ENCODE measurements at places on chromosomes 5 and 9.

GRCh38 chr5:8606231-8606630 is 737.3 kb downstream of the MTRR start:
- no peak for DNase-seq

GRCh38 chr9:101026824-101027223 is 1.7 kb upstream of the PLPPR1 start:
- peak; percentile 76 for DNase-seq

DNA sequence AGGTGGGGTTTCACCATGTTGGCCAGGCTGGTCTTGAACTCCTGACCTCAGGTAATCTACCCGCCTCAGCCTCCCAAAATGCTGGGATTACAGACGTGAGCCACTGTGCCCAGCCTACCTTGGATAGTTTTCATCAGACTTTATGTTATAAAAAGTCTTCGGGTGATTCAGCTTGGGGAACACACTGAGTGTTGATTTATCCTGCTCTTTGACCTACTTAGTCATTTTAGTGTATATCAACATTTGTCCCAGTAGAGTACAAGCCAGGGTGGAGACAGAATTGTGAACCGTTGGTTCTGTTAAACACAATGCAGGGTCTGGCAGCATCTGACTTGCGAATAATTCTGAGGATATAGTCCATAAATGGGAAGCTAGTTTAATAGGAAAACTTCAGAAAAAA is 39.7 kb downstream of the NFX1 start:
- DNase-seq: no peak

GRCh38 chr5:35098214-35098613 is 50.5 kb upstream of the AGXT2 start:
- DNase-seq: no peak

- no peak for DNase-seq
Observed at GRCh38 chr9:7912037-7912535, 112.5 kb upstream of the DMAC1 start.

DNA sequence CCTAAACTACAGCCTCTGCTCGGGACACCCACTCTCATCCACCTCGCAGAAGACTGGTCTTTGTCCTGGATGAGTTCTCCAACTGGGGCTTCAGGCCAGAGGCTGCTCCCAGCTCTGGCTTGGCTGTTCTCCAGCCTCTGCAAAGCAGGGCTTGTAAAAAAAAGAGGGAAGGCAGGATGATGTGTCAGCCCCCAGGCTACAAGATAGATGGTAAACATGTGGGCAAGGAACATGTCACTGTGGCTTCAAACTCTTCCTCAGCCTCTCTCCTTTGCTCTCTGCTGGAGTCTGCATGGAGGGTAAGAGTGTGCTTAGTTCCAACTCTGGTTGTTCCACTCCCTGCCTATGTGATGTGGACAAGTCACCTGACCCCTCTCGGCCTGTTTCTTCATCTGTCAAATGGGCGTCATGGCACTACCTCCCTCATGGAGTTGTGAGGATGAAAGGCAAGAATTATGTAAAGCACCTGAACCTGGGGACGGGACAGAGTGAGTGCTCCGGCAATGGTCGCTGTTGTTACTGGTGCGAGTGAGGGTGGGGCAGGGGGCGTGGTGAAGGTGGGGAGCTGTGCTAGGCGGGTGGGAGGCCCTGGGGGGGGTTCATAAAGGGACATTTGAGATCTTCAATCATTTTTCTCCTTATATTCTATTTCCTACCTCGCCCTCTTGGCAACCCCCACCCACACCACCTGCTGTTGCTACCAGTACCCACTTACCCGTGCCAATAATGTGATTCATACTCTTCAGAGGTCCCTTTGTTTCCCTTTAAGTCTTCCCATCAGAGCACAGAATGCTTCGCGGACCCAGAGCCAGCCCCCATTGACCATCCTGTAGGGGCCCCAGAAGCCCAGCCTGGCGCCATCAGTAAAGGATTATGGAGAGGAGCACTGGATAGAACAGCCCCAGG is 6.8 kb upstream of the ZNF79 start:
- peak; percentile 16 for DNase-seq

DNA sequence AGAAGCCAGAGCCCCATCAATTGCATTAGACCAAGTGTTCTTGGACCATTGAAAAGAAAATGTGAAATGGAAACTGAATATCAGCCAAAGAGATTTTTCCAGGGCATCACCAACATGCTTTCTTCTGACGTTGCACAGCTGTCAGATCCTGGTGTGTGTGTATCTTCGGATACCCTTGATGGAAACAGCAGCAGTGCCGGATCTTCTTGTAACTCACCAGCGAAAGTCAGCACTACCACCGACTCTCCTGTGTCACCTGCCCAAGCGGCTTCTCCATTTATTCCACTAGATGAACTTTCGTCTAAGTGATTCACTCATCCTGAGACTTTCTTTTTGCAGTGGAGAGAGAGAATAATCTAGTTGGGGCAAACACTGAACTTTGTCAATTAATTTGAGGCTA is 75.7 kb downstream of the PIP5K1B start:
- no peak for DNase-seq

DNA sequence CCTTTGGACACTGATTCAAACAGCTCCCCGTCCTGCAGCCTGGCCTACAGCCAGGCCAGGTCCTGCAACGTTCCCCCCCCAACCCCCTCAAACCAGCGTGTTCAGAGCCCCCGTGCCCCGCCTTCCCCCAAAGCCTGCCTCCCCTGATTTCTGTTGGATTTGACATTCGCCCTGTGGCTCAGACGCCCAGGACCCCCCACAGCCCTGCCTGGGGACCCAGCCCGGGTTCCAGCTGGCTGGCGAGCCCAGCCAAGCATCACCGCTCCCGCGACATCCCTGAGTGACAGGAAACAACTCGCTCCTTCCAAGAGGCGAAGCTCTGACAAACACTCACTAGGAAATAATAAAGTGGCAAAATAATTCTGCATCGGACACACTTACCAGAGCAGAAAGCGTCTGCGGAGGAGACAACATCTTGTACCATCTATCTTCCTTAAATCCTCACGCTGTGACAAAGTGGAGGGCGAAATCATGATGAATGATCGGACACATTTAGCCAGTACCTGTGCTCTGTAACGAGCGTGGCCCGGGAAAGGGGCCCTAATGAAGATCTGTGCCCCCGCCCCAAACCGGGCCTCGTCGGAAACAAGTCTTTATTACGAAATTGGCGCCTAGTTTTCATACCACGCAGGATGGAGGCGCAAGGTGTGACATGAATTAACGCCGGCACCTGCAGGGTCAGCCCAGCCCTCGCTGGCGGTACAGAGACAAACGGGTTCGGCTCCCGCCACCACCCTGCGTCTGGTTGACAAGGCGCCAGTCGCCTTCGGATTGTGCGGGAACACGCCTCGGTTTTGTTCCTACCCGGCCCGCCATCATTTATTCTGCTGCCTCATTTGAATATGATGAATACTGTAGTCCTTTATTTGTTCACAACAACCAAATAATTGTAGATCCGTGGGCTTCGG is 91.0 kb upstream of the MVB12B start:
- no peak for DNase-seq

DNA sequence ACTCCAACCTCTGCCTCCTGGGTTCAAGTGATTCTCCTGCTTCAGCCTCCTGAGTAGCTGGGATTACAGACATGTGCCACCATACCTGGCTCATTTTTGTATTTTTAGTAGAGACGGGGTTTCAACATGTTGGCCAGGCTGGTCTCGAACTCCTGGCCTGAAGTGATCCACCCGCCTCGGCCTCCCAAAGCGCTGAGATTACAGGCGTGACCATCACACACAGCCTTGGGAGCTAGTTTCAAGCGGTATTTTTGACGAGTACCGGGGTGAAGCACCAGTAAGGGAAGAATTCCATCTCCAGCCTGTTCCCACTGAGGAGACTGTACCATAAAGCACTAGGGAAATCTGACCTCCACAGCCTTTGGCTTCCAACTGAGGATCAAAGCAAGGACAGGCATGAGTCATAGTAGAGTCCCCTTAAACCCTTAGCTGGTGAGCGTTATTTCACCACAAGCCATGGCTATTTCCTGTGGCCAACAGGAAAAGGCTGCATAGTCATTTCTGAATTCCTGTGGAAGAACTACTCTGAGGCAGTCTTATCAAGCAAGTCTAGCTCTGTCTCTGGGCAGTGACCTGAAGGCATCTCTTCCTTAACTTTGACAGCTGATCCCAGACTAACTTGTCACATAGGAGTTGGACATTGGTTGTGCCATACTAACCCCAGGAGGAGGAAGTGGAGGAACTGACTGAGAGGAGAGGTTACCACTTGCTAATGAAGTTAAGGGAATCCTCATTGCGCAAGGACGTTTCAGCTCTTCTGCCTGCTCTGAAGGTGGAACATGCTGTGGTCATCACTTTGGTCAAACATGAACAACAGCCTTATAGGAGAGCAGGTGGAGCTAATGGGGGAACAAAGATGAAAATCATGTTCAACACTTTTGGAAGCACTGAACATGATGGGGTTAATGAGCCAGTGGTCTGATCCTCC is 85.8 kb upstream of the DMRT1 start:
- no peak for DNase-seq

- DNase-seq: no peak
Observed at GRCh38 chr5:151255621-151256286, 2.8 kb downstream of the GM2A start.

DNA sequence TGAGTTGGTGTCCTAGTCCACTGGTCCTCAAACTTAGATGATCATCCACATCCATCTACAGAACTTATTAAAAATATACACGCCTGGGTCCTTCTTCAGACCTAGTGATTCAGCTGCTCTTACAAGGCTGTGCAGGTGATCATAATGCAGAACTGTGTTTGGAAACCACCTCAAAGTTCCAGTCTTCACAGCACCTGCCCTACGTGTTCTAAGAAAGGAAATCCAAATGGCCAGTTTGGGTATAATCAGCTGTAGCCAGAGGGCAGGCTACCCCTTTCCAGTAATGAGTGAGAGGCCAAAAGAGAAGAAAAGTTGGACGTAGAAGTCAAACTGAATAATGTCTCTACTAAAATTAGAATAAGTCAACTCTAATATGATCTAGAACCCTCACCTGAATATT is 15.4 kb downstream of the REEP5 start:
- no peak for DNase-seq

DNA sequence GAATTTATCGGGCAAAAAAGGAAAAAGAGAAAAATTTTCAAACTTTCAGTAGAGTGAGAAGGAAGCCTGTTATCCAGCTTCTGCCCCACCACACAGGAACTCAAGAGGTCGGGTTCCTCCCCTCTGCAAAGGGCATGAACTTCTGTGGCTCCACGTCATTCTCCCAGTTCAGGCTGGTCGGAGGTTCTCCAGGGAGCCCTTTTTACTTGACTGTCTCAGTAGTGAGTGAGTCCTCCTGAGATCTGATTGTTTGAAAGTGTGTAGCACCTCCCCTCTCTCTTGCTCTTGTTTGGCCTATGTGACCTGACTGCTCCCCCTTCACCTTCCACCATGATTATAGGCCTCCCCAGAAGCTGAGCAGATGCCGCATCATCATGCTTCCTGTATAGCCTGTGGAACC is 9.7 kb downstream of the SPINK1 start:
- DNase-seq: no peak

- DNase-seq: peak; percentile 63
Observed at GRCh38 chr5:127040796-127041520, 10.6 kb upstream of the MARCHF3 start.

DNA sequence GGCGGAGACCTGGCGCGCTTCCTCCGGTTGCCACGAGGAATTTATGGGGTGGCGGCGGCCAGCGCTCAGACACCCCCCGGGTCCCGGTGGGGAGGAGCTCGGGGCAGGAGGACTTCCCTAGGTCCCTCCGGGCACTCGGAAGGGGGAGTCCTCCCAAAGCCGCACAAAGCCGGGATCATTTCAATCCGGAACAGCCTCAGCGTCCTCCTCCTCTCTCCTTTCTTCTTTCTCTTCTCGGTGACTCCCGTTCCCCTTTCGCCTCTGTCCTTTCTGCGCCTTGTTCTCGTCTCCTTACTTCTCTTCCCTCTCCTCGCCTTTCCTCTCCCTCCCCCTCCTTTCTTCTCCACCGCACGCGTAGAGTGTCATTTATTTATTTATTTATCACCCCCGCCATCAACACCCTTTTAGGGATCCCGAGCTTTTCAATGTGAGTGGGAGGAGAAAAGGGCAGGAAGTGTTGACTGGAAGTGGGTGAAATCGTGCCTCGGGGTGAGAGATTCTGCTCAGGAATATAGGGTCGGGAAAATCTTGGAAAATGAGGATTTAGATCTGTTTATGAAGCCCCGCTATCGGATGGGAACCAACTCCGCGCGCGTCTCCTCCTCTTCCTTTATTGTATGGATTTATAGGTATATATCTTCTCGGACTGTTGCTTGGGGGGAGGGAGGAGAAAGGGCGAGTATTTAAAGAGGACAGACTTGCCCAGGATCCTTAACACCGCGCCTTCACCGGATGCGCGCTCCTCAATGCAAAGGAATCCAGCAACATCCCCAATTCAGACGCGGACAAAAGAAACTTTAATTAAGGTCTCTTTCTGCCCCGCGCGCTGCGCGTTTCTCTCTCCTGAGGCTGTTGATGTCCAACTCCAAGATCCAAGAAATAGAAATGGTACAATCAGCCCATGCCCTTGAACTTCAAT is 2.0 kb upstream of the ZNF462 start:
- peak; percentile 72 for DNase-seq

GRCh38 chr5:516338-516925 is 7.8 kb downstream of the SLC9A3 start:
- DNase-seq: no peak

- DNase-seq: no peak
Observed at GRCh38 chr5:140468188-140468587, 66.6 kb downstream of the ANKHD1 start.

DNA sequence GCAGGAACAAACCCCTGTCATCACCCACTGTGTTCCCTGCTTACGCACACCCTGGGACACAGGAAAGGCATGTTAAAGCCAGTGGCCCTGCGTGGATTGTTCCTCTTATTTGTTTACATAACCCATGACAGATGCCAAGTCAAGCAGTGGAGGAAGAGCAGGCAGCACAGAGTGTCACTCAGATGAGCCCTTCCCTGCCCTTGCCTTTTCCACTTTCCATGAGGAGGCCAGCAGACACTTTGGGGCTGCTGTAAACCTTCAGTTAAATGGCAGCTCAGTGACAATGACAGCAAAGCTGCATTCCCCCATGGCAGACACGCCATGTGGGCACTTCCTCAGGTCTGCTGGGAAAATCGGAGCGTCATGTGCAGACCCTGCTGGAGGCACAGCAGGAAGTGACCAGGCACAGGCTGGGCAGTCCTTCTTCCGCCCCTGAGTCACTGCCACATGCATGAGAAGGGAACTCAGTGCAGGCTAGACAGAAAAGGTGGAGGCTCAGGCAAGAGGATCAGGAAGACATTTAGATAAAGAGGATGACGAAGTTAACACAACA is 216.8 kb upstream of the PIK3R1 start:
- no peak for DNase-seq
